Stimulated activated CD4-positive, alpha-beta T cell treated with anti-CD3 and anti-CD28 coated beads, Interleukin-12 subunit alpha, Interleukin-12 subunit beta, amount 100 ng/mL, for 24 hours (primary cell): ENCODE measurements at places on chromosomes 4 and X.

DNA sequence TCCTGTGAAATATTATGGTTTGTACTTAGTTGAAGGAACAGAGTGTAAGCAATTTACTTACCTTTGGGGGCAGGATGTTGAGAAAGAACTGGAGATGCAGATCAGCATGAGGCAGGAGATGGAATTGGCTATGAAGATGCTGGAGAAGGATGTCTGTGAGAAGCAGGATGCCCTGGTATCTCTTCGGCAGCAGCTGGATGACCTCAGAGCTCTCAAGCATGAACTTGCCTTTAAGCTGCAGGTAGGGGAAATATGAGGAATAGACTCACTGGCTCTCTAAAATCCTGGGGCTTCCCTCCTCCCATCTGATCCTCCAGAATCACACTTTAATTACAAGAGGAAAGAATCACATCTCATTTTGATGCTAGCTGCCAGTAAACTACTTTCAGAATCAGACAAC, 51.0 kb downstream of the GRSF1 start:
- DNase-seq = no peak

GRCh38 chr4:101696276-101697010, 94.1 kb upstream of the BANK1 start:
- no peak for DNase-seq

DNA sequence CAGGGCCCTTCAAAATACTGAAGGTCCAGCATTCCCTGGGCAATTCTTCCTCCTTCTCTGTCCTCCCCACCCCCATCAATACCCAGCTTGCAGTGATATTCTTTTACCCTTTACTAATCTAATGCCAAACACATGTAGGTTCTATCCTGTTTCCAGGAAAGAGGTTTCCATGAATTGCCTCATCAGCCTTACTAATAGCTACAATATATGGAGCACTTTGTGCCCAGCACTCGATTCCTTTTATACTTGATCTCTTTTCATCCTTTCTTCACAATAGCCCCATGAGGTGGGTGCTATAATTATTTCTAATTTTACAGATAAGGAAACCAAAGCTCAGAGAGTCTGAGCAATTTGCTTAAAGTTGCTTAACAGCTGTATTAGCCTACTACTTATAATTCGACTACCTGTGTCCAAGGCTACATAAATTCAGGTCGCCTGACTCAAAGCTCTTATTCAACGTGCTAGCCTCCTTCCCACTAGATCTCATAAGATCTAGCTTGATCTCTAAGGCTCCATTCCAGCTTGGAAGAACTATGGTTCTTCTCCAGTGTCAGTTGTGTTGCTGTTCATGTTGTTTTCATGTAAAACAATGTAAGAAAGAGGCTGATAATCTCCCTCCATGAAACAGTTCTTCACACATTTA, 229.6 kb upstream of the PGRMC2 start:
- DNase-seq = no peak

DNA sequence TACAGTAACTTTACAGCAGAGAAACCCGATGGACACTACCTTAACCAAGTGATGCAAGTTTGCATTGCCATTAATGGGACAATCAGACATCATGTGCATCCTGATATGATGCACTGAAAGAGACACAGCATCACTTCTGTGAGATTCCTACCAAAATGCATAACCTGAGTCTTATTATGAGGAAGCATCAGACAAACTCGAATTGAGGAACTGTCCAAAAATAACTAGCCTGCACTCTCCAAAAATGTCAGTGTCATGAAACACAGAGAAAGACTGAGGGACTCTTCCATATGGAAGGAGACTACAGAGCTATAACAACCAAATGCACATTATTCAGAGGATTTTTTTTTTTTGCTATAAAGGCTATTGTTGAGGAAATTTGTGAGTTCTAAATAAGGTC, 66.6 kb upstream of the IQSEC2 start:
- no peak for DNase-seq

- no peak for DNase-seq
Measured at GRCh38 chrX:80174925-80175574, 160.5 kb downstream of the TBX22 start.

GRCh38 chr4:87953826-87954225, 21.7 kb upstream of the SPP1 start:
- no peak for DNase-seq

GRCh38 chr4:5783486-5783885, 72.5 kb downstream of the EVC start:
- no peak for DNase-seq

DNA sequence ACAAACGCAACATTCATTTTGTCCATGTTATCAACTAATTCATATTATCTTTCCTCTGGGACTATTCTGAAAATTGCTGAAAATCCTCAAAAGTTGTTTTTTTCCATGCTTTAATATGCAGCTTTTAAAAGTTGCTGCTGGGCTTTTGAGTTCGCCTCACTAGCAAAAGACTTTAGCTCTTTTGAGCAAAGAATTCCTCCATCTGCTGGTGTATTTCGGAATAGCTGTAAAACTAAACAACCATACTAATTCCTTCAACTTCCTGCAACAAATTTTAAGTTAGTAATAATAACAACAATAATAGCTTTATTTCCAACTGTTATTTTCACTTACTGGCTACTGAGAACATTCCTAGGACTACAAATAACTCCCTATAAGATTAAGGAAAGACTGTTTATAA, 124.5 kb upstream of the PLAC1 start:
- no peak for DNase-seq

GRCh38 chr4:139666735-139667281, 1.2 kb downstream of the MGST2 start:
- DNase-seq = no peak

DNA sequence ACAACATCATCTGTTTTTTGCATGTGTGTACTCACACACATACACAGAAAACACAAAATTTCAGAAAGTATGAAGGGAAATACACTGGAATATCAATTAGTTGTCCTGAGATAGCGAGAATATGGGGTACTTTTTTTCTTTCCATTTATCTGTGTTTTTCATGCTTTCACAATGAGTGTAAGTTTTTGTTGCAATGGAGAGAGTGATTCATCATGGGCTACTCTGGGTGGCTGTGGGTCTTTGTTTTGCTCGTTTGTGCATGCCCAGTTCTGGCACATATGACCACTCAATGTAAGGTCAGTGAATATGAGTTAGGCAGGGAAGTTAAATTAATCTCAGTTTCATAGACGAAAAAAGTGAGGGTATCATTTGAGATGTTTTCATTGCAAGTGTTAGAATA, 26.9 kb downstream of the XK start:
- DNase-seq = no peak

GRCh38 chr4:148998719-148999118, 556.5 kb upstream of the NR3C2 start:
- DNase-seq = no peak

DNA sequence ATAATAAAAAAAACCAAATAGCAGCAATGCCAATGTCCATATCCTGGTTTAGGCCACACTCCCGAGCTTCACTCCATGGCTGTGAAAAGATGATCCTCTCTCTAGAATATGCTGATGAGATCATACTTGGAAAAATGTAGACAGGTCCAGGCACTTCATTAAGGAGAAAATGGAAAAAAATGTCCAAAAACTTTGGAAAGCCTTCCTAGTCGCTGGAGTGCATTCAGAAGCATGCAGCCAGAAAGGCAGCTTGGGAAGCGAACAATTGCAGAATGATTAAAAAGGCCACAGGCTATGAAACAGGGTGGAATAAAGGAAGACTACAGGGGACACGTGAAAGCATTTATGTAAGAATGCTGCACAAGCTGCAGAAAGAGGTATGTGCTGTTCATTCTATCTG, 165.6 kb upstream of the HCCS start:
- DNase-seq = no peak

DNA sequence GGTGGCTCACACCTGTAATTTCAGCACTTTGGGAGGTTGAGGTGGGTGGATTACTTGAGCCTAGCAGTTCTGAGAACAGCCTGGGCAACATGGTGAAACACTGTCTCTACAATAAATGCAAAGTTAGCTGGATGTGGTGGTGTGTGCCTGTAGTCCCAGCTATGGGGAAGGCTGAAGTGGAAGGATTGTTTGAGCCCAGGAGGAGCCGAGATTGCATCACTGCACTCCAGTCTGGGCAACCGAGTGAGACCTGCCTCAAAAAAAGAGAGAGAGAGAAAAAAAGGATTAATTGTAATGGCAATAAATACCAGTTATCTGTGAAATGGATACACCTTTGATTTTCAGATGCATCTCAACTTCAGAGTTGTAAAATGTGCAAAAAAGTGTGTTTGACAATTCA, 58.8 kb downstream of the SPRY1 start:
- no peak for DNase-seq

DNA sequence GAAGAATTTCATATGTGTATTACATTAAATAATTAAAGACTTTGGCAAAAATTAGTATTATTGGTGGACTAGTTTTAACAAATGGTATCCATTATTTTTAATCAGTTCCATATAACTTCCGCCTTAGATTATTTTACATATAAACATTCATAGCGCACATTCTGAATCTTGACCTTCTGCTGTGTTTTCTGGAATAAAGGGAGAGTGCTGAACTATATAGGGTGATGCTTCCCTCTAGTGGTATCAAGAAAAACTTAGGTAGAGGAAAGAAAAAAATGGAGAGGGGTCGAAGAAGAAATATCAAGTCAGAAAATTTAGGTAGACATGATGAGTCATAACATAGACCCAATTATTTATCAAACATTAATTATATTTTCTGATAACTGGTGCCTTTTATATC, 155.6 kb upstream of the PACRGL start:
- DNase-seq = no peak

GRCh38 chrX:14698790-14699189, 169.5 kb downstream of the GLRA2 start:
- no peak for DNase-seq

- no peak for DNase-seq
Measured at GRCh38 chrX:37075892-37076595, 67.9 kb downstream of the FAM47C start.

- no peak for DNase-seq
Measured at GRCh38 chr4:80226094-80226493, 28.8 kb downstream of the PRDM8 start.

DNA sequence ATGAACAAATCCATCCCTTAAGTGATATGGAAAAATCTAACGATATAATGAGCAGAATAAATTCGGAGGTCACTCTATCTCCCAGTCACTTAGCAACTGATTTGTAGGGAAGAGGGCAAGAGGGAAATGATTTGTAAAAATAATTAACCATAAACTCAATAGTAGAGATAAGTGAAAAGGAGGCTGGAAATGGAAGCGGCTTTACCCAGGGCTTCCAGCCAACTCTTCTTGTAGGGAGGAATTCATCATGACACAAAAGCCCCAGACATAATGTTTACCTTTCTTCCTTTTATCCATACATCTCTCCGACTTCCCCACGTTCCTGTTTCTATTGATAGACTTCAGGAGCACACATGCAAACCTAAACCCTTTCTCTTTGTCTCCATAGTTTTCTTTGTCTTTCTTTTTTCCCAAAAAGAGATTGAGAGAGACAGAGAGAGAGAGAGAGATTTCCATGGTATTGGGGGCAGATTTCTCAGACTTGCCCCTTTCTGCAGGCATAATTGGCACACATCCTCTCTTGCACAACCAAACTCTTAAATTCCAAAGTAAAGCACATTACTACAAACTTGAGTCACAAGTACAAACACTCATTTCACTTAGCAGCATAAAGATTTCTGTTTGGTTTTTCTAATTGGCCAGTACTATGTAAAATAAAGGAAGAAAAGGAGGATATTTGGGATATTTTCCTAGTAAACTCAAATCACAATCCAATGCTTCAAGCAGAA, 140.9 kb downstream of the MAPK10 start:
- no peak for DNase-seq

GRCh38 chrX:136210243-136210642, 41.0 kb downstream of the MAP7D3 start:
- no peak for DNase-seq

- DNase-seq = no peak
Measured at GRCh38 chr4:168317621-168318020, 931 bp downstream of the DDX60 start.

DNA sequence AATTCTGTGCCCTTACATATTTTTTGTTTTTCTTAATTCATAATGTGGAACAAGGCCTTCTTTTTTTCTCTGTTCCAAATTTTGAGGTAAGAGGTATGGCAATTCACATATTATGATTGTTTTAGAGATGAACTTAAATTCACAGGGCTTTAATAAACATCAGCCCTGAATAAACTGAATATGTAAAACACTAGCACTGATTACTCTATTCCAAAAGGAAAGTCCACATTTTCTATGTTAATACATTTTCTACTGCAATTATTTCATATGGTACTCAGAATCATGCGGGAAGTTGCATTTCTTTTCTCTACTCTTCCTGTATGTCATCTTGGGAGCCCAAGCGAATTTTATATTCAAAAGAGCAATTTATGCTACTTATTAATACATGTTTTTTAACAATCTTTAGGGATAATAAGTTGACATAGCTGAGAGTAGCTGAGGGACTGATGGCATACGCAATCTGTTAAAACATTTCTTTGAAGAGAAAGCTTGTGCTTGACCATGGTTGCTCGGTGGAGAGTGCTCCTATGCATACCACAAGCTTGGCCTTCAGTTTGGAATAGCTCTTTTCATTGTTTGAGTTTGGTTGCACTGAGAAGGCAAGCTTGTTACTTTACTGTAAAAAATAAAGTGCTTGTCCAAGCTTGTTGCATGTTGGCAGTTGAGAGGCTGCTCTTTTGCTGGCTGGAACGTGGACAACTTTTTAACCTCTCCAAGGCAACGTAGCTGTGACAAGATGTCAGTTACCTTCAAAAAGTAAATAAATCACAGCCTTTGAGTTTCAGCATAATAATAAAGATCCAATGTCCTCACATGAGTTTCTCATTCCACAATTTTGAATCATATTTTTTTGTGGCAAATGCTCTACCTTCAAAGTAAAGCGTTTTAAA, 196.3 kb upstream of the SPRY1 start:
- no peak for DNase-seq

DNA sequence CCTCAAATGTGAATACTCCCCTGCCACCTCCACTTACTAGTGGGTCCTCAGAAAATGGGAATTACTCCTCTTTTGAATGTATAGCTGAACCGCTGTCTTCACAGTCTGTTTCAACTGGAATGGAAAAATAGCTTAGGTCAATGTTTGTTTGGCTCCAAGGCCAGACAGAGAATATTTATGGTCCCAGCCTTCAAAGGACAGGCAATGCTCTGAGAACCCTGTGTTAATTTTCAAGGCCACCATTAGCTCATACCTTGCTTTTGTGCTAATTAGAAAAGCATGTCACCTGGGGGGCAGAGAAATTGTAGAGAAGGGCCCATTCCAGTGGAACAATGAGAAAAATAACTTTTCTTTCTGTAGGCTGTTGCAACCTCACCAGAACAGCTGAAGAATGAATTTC, 4.6 kb upstream of the MORF4L2 start:
- DNase-seq = no peak

DNA sequence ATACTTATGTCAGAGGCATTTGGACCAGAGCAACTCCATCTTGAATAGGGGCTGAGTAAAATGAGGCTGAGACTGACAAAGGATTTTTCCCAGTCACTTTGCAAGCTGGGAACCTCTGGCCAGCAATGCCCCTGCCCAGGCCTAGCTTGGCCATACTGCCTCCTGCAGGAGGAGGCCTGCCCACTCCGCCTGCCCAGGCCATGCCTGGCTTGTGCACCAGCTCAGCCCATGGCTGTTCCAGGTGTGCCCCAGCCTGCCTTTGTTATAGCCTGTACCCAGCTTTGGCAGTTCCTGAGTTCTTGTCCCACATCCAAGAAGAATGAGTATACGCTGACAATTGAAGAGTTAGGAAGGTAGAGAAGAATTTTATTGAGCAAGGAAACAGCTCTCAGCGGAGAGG, 176.1 kb downstream of the AASDH start:
- DNase-seq = no peak
